ENCODE measurements at places on chromosomes 5 and 9. TPM values are rescaled to one million over a fixed set of nuclear protein-coding genes. Genes with fewer than 3 reads are reported as not detected.

DNA sequence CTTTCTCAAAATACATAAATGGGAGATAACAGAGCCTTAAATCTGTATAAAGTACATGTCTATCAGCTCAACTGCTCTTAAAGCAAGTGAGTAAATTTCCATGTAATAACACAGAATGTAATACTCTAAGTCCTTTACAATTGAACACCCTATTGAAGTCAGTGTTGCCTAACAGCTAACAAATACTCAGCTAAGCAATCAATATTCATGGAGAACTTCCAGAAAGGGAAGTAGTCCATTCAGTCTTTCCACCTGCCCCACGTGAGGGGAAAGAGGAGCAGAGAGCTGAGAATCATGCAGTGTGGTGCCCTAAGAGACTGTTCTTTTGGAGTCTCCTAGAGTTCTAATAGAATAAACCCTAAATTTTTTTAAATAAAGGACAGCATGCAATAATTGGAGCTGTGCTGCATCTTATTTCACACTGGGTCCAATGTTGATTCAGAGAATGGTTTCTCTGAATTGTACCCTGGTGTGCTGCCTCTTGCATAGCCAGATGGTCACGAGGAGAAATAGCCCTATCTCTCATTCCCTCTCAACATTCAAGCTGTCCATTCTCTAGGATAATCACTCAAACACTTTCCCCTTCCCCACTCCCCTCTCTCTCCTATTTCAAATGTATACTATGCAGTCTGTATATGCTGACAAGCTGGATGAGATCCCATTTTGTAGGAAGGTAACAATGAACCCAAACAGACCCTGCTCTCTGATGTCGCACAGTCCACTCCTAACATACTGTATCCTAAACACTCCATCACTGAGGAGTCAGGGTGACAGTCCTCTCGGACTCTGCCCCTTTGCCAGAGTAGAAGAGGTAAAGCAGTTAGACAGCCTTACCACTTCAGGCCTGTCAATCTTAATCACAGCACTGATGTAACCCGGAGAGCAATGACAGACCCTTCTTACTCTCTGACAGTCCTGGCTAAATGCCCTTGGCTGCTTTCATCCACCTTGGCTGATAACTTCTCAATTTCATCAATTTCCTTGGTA is 134.8 kb downstream of the EPB41L4A start:
- no peak for DNase-seq

- DNase-seq, result no peak
Measured at GRCh38 chr9:136116360-136117098, 2.1 kb downstream of the TMEM250 start.

DNA sequence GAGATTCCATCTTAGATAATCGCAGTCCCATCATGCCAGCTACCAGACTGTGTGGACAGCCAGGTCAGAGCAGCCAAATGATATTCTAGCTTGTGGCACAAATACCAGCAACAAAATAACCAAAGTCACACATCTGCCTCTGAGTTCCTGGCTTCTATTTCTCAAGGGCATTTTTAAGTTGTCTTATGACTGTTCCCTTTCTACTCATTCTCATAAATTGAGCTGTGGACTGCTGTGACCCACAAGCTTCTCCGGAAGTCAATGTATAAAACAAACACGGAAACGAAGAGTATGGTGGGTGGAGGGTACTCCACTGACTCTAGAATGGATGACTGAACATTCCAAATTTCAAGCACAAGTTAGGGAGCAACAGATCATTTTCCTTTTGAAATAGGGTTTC is 43.9 kb downstream of the PDCD1LG2 start:
- no peak for DNase-seq

- no peak for DNase-seq
Measured at GRCh38 chr5:71910741-71911140, 191.7 kb downstream of the CARTPT start.

- DNase-seq, result no peak
Measured at GRCh38 chr5:69261034-69261433, 26.3 kb downstream of the CDK7 start.

DNA sequence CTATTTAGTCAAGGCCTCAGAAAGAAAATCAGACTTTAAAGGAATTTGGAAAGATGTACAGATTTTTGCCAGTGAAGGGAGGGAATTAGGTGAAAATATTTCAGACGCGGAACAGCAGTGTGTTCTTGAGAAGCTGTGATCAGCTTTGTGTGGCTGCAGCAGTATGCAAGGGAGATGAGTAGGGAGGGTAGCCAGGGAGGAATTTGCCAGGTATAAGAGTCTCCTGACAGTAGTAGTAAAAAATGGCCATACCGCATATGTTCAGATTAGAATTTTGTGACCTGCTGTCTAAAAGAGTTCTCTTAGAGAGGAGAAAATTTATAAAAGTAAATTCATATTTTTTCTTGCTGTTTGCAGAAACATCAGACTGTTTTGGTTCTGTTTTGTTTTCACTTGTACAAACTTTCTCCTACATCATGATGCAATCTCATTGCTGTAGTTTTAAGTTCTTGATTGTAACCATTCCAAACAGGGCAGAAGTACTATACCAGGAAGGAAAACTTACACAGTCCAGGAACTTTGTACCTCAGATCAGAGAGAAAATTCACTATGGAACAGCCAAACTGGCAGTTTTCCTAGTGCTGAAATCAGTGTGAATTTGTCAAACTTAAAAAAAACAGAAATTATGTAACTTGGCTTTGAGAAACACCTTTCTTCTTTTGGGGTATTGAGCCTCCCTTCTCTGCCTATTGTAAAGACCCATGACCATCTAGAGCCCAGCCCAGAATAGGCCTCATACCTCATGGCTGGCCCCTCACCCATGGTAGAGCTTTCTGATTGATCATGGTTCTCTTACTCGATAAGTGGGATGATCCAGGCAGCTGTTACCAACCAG is 78.4 kb upstream of the NR3C1 start:
- DNase-seq, result no peak

GRCh38 chr5:102481054-102481715 is 17.6 kb downstream of the SLCO6A1 start:
- no peak for DNase-seq

DNA sequence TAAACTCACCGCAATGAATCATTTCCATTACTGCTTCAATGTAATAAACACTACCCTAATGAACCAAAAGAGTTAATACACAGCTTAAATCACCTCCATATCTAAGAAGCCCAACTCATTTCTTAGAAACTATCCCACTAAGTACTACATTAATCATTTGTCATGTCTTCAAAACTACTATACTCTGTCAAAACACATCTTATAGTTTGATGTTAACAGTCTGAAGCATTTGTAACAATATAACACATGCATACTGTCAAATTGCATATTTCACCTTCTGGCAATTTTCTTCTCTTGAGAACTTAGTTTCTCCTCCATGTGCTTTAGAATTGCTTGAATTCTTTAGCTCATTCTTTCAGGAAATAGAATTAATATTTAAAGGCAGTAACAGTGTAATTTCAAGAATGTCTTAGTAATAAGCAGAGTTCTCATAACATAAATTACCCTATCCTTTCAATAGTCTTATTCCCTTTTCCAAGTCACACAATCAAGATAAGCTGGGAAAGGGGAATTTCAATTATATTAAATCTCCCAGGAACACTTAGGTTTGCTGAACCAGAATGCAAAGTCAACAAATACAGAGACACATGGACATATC is 199.7 kb downstream of the ATPSCKMT start:
- DNase-seq, result no peak

- DNase-seq, result no peak
Measured at GRCh38 chr5:139141446-139142204, 56.5 kb downstream of the SIL1 start.

DNA sequence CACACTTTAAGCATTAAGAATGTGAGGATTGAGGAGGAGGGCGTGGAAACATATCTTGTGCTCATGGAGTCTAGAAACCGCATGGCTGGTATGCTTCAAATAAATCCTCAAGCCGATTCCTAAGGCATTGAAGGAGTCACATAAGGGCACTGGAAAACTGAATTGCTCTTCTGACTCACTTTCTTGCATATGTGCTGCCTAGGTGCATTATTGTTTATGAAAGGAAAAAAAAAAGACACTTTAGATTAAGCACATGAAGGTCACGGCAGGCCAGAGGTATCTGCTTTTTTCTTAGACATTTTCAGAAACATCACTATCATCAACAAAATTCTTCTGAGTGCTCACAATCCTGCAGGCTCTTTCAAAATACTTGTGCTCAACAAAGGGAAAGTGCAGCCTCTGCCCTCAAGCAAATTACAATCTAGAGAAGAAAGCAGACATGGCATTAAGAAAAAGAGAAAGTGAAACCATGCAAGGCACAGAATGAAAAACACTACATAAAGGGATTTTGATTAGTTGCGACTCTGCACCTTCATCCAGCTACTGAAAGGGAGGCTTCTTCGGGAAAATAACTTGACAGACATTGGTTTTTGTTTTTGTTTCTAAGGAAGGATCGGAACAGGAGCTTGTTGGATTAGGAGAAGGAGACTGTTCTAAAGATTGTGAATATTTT is 2117.6 kb downstream of the MAT2B start:
- no peak for DNase-seq

GRCh38 chr5:133246053-133246370 is 194.2 kb downstream of the HSPA4 start:
- DNase-seq, result no peak

- no peak for DNase-seq
Measured at GRCh38 chr9:83029531-83030137, 33.3 kb downstream of the RASEF start.

GRCh38 chr5:346229-346935 is 24.9 kb downstream of the AHRR start:
- DNase-seq, result no peak

DNA sequence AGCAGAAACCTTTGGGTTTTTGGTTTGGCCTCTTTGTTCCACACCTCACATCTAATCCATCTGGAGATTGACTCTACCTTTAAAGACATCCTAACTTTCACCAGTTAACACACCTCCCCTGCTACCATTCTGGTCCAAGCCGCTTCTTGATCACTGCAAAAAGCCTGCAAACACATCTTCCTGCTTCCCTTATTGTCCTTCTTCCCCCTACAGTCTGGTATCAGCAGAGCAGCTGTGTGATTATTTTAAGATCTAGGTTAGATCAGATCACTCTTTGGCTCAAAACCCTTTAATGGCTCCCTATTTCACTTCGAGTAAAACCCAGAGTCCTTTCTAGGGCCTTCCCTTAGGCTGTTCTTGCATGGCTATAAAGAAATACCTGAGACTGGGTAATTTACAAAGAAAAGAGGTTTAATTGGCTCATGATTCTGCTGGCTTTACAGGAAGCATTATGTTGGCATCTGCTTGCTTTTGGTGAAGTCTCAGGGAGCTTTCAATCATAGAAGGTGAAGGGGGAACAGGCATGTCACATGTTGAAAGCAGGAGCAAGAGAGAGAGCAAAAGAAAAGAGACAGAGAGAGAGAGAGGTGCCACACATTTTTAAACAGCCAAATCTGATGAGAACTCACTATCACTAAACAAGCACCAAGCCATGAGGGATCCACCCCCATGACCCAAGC is 1.5 kb upstream of the TEX10 start:
- DNase-seq, result peak; percentile 25

GRCh38 chr9:76827296-76828080 is 63.2 kb downstream of the PCA3 start:
- no peak for DNase-seq

DNA sequence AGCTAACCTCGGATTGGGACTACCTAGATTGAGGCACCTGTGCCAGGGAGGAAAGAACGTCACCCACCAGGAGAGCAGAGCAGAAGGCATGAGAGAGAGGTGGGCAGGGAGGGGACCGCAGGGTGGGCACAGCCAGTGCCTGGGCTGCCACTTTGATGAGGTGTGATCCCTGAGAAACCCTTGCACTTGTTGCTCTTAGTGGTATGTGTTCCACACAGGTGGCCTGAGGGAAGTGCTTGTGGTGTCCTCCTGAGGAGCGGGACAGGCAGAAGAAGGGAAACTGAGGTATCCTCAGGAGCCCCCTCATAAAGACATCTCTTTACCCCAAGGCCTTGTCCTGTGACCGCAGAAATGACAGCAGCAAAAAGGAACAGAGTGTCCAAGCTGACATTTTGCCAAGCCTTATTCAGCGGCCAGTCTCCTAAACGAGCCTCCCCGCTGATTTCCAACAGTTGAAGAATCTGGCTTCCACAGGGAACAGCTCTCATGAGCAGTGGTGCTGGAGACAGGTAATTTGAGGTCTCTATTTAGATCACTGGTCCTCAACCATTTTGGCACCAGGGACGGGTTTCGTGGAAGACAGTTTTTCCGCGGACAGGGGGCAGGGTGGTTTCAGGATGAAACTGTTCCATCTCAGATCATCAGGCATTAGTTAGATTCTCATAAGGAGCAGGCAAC is 82.4 kb downstream of the FOXD1 start:
- no peak for DNase-seq

DNA sequence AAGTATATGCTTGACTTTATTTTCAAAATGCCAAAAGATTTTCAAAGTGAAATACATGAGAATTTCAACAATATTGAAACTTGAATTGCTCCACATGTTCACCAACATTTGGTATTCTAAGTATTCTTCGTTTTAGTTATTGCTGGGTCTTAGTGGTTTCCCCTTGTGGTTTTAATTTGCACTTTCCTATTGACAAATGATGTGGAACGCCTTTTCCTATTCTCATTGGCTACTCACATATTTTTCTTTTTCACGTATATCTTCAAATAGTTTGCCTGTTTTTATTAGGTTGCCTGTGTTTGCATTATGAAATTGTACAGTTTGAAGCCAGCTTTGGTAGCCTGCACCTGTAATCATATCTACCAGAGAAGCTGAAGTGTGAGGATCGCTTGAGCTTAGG is 405.7 kb upstream of the IRX2 start:
- DNase-seq, result no peak

- DNase-seq, result no peak
Measured at GRCh38 chr9:82385633-82386032, 397.1 kb downstream of the SPATA31D1 start.

The MSX2 gene
- not detected for total RNA-seq

The CAMSAP1 gene
- total RNA-seq, result 39.2 TPM

The ANKRD55 gene
- not detected for total RNA-seq

The FOXD4 gene
- 2.2 TPM for total RNA-seq

The WHRN gene
- total RNA-seq, result 2.1 TPM

The PCDHGA9 gene
- total RNA-seq, result 5.7 TPM

The DNM1 gene
- total RNA-seq, result 1.8 TPM

The ZNF454 gene
- not detected for total RNA-seq

The PELO gene
- total RNA-seq, result 8.8 TPM

The PCSK1 gene
- not detected for total RNA-seq

The GFI1B gene
- total RNA-seq, result 3.3 TPM

The KCTD16 gene
- total RNA-seq, result 0.32 TPM
